ENCODE measurements at places on chromosomes 1 and 21.

GRCh38 chr1:155226188-155226909 is 17.9 kb downstream of the MTX1 start:
- peak; percentile 88 for DNase-seq

DNA sequence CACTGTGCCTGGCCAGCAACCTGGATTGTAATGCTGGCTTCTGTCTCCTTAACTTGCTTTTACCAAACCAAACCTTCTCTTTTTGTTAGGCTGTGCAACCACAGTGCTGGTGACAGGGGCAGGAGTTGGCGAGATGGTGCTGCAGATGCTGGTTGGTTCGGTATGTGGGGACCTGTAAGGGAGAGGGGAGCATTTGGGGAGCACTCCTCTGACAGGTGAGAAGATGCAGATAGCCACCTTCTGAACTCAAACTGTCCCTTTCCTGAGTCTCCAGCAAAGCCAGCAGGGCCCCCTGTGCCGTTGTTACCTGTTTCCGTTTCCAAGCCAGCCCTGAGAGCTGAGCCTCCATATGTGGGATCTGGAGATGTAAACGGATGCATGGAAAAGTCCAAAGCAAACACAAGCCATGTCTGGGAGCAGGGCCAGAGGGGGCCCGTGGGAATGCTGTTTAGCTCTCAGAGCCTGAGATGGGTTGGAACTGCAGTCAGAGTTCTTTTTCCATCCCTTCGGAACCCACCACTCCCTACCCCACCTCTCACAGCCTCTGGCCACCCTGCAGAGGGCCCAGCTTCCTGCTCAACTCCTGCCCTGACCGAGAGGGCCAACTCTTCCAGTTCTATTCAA is 34.0 kb downstream of the ELK4 start:
- no peak for DNase-seq

DNA sequence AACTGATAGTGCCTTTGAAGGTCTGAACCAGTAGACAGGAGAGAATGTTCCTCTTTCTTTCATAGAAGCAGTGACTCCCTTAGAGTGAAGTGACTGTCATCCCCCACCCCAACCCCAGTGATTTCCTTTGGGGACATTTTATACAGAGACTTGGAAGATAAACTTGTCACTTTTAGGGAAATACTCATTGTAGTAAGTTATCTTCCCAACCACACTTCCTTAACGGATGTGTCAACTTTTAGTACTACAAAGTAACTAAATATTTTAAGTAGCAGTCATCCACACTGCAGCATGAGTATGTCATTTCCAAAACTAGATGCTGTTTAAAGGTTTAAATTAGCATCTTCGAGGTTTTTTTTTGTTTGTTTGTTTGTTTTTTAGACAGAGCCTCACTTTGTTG is 13.7 kb downstream of the LRRC8B start:
- no peak for DNase-seq

DNA sequence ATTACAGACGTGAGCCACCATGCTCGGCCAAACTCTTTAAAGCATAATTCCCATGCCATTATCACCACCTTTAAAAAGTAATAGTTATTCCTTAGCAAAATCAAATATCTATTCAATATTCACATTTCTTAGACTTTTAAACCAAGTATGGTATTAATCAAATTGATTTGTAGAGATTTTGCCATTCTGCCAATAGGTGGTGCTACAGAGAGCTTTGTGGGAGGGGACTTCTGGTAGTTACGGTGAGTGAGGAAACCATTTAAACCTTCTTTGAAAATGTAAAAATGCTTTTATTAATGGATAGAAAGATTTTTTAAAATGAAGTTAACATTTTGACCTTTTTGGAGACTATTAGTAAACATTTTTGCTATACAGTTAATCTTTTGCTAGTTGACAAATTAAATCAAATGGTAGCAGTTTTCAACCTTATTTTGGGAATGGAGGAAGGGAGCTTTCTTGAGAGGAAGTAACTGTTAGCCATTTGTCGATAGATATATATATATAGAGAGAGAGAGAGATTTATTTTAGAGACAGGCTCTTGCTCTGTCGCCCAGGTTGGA is 19.3 kb downstream of the IARS2 start:
- DNase-seq = peak; percentile 69

DNA sequence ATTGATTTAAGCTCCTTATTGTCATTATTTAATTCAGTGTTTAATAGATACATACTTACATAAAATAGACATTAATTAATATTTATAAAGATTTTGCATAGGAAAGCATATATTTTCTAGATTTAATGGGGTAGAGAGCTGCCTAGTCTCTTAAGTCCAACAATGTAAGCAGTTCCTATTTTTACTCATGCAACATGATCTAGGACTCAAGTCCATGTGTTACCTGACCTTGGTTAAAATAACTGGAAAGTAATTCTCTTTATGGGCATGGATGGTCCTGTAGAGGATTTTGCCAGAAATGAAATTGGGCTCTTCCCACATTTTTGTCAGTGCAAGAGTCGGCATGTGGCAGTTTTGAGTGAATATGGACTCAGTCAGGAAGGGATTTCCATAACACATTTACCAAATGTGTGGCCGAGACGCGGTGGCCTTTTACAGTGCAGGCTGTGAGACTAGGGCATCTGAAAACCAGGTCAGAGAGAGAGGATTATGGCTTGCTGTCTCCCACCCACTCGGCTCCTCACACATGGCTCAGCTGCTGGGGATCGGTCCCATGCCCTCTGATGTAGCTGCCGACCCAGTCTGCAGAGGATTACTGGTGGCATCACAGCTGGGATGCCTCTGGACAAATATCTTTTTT is 6.2 kb upstream of the KIF1B start:
- DNase-seq = no peak

GRCh38 chr1:16048573-16049189 is 5.1 kb downstream of the CLCNKB start:
- DNase-seq = peak; percentile 54

DNA sequence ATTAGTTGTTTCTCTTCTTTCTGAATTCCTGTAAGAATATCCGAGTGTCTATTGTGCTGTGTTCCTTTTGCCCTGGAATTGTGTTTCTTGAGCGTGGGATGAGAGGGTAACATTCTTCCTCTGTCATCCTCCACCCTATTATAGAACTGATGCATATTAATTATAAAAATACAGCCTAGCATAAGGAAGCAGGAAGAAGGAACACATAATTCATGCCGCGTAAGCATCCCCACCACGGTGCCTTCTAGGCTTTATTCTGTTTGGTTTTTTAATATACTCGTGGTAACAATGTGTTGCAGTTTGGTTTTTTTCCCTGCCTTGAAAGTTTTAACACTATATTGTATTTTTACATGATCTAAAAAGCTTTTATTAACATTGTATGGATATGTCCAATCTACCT is 65.7 kb downstream of the GALNT2 start:
- no peak for DNase-seq

DNA sequence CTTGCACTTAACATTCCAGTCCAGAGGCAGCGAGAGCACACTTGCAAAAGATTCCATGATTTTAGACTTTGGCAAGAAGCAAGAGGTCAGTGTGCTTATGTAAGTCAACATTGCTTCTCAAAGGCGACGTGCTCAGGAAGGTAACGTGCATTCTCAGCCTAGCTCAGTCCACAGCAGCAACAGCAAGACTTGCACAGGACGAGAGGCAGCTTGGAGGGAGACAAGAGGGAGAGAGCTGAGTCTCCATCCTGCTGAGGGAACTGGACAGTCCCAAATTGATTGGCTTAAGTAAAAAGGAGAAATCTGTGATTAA is 56.5 kb downstream of the PTP4A2 start:
- DNase-seq = no peak

DNA sequence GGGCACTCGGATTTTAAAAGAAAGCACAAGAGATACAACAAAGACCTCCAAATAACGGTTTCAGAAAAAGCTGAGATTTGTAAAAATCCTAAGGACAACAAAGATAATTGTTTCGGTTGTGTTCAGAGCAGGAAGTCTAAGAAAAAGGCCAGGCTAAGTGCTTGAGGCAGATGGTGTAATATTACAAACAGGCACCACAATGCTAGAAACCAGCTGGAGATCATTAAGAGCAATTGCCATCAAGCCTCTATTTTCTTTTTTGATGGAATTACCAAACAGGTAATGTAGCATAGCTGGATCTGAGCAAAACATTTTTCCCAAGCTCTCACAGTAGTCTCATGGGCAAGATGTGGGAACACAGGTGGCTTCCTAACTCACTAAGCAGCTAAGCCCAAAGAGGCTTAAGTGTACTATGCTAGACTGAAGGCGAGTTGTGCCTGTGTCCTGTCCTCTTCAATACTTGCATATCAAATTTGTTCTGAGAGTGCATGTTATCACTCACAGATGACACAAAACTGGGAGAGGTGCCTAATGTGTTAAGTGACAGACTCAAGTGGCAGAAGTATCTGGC is 161.6 kb downstream of the GLUL start:
- no peak for DNase-seq

DNA sequence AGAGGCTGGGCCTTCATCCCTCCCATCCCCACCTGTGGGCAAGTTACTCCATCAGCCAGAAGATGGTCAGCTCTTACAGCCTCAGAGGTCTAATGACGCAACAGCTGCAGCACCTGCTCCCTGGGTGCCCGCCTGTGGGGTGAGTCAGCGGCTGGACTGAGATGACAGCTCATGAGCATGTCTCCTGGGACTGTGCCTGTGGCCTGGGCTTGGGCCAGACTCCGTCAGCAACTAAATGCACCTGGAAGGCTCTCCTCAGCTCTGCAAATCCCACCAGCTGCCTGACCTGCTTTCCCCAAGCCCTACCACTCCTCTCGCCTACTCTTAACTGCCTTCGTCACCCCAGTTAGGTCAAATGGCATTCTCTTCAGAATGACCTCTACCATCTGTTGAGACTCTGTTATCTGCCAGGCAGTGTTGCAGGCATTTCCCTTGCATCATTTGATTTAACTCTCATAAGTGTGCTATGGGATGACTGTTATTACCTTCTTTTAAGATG is 47.7 kb downstream of the ETS2 start:
- no peak for DNase-seq

GRCh38 chr1:63148825-63149645 is 173.3 kb upstream of the FOXD3 start:
- no peak for DNase-seq

- DNase-seq = no peak
Measured at GRCh38 chr1:85460555-85461088, 4.3 kb downstream of the DDAH1 start.

DNA sequence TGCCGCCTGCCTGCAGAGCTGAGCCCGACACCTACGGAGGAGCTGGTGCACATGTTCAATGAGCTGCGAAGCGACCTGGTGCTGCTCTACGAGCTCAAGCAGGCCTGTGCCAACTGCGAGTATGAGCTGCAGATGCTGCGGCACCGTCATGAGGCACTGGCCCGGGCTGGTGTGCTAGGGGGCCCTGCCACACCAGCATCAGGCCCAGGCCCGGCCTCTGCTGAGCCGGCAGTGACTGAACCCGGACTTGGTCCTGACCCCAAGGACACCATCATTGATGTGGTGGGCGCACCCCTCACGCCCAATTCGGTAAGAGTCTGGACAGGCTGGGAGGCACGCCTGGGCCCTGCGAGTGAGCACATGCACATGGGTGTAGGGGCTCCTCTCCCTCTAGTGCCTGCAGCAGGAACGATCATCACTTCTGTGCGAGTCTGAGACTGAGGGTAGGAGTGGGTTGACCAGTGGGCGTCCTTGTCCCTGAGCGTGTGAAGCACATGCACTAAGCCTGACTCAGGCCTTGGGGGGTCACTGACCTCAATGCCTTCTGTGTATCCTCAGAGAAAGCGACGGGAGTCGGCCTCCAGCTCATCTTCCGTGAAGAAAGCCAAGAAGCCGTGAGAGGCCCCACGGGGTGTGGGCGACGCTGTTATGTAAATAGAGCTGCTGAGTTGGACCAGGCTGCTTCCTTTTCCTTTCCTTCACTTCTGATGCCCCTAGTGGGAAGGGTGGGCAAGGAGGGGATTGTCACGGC is 6.9 kb downstream of the DMAP1 start:
- no peak for DNase-seq

- DNase-seq = no peak
Measured at GRCh38 chr1:168206111-168206510, 19.7 kb upstream of the SFT2D2 start.

GRCh38 chr1:227654431-227654830 is 80.7 kb downstream of the JMJD4 start:
- no peak for DNase-seq

DNA sequence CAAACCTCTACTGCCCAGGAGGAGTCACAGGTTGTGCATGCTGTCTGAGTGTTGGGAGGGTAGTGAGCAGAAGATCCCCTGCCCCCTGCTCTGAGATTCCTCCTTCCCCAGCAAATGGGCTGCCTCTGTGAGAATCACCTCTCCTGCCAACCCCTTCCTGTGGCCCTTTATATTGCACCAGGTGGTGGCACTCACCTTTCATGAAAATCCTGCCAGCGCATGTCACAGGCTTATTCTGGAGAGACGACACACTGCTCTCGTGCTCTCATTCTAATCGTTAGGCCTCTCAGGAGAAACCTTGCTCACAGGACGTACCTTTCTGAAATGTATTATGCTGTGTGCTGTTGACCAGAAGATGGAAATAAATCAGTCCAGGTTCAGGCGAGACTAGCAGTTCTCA is 113.7 kb downstream of the RGL1 start:
- no peak for DNase-seq

DNA sequence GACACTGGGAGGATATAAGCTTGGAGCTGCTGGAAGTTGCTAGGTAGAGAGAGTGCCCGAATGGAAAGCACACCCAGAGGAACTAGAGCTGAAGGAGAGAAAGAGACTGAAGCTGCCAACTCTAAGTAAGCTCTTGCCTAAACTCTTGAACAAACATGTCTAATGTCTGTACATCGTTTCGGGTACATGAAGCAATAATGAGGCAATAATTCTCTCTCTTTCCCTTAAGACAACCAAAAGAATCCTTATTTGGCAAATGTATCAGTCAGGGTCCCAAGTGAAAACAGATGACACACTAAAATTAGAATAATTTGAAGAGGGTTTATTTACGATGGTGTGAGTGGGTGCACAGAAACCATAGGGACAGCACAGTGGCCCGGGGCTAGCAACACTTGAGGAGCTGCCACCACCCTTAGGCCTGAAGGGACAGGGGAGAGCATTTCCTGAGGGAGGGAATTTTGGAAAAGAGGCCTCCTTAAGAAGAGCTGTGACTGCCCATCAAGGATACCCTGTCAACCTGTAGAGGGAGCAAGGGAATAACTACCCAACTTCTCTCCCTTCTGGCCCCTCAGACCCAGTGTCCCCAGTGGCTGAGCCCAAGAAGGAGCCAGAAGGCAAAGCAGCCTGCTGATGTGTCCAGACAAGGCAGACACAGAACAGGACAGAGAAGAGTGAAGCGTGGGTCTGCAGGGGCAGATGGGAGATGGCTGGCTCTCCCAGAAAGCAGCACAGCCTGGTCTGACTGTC is 36.1 kb upstream of the KHDRBS1 start:
- DNase-seq = no peak

DNA sequence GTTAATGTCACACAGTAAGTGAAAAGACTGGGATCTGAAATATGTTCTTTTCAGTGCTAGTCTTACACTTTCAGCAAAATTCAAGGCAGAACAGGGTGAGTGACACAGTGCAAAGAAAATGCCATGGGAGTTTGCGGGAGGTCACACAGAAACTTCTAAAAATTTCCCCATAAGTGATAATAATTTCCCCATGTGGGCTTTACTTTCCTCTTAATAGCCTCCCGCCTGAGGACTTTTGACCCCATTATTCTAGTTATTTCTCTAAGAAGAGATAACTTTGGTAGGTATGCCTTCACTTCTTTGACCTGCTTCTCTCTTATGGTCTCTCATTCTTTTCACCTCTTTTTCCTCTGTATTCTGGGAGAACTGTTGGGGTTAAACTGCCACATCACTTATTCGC is 8.1 kb upstream of the DNAH14 start:
- no peak for DNase-seq
